ENCODE measurements at places on chromosomes 5 and 9. TPM values are rescaled to one million over a fixed set of nuclear protein-coding genes. Genes with fewer than 3 reads are reported as not detected.

IL13 gene
- 231 TPM for total RNA-seq

GLRX gene
- total RNA-seq, result 13.5 TPM

- DNase-seq, result no peak
Measured at GRCh38 chr9:77946969-77947620, 84.5 kb downstream of the GNAQ start.

HOMER1 gene
- total RNA-seq, result 13.8 TPM

- no peak for DNase-seq
Measured at GRCh38 chr5:178536541-178537466, 53.4 kb downstream of the COL23A1 start.

OR2V1 gene
- total RNA-seq, result not detected

PRDM9 gene
- total RNA-seq, result not detected

DNA sequence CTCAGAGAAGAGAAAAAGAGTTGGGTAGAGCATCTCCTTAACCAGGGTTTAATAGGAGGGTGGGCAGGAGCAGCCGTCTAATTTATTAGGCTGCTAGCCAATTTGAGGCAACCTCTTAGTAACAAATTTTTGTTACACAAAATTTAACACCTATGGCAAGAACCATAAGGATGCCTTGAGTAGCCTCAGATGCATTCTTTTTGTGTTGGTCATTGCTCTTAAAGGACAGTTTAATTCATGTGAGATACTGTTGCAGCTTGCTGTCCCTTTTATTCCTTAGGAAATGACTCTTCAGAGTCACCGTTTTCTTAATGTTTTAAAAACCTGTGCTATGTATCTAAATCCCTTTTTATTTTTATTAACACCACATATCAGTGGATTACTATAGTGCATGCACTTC is 255.1 kb downstream of the MAST4 start:
- DNase-seq, result no peak

- DNase-seq, result no peak
Measured at GRCh38 chr5:6831678-6832671, 118.7 kb downstream of the TENT4A start.

GRCh38 chr5:94709277-94709676 is 90.8 kb downstream of the SLF1 start:
- no peak for DNase-seq

GRCh38 chr5:125274211-125274610 is 527.8 kb upstream of the ZNF608 start:
- no peak for DNase-seq

DNA sequence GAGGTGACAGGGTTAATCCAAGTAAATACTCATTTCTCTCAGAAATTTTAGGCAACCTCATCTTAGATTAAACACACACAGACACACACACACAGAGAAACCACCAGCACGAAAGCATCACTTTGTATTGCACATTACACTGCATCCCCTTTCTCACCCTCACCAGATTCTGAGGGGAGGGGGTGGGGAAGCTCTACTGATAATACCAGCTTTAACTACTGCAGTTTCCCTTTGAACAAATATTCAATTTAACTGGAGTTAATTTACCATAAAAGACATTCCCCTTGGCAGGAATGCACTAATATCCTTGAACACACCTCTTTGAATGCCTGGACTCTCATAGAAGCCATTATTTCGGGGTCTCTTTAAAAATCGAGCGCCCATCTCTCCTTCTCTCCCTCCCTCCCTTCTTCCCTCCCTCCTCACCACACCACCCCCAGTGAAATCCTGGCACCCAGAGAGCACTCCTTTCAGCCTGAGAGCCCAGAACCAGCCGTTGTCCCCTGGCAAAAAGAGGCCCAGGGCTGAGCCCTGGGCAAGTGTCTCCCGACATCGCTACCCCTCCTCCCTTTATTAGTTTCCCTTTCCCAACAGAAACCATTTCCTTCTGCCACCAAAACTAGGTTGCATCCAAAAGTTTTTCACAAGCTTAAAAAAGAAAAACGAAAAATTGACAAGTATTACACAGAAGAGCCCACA is 2.8 kb upstream of the NFIB start:
- no peak for DNase-seq

- no peak for DNase-seq
Measured at GRCh38 chr5:142314606-142315005, 10.2 kb downstream of the SPRY4 start.

FOXD1 gene
- total RNA-seq, result 0.09 TPM

DNA sequence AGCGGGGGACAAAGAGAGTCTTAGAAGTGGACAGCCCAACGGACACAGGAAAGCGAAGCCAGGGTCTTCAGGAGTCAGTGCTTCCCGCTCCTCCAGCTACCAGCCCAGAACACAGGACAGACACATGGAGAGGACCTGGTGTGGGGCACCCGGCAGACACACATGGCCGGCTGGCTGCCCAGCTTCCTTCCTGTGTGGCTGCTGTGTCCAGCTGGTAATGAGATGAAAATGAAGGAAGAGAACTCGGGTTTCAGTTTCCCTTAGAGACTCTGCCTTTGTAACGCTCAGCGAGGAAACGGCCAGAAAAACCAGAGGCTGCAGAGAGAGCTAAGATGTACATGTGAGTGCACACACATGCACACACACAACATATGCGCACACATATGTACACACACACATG is 87.5 kb downstream of the SECISBP2 start:
- no peak for DNase-seq

GRCh38 chr5:1231354-1231905 is 6.2 kb downstream of the SLC6A18 start:
- no peak for DNase-seq

- DNase-seq, result no peak
Measured at GRCh38 chr9:34506623-34507022, 16.2 kb downstream of the ENHO start.

RBM18 gene
- 24.9 TPM for total RNA-seq

- no peak for DNase-seq
Measured at GRCh38 chr5:8829323-8830029, 716.4 kb downstream of the SEMA5A start.

- peak; percentile 95 for DNase-seq
Measured at GRCh38 chr5:72847989-72848473, 31.6 kb downstream of the TNPO1 start.

DNA sequence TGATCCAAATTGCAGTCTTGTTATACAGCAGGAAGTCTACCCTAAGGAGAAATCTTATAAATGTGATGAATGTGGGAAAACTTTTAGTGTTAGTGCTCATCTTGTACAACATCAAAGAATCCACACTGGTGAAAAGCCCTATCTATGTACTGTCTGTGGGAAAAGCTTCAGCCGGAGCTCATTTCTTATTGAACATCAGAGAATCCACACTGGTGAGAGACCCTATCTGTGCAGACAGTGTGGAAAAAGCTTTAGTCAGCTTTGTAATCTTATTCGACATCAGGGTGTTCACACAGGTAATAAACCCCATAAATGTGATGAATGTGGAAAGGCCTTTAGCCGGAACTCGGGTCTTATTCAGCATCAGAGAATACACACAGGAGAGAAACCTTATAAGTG is 10.4 kb downstream of the ZNF189 start:
- no peak for DNase-seq

GRCh38 chr5:35153375-35153932 is 76.8 kb downstream of the PRLR start:
- DNase-seq, result no peak

ICE1 gene
- total RNA-seq, result 35.6 TPM

GRCh38 chr5:122880749-122881148 is 35.3 kb downstream of the SNX24 start:
- no peak for DNase-seq

GRCh38 chr9:130549093-130549735 is 30.2 kb upstream of the FUBP3 start:
- DNase-seq, result no peak

ANKRD33B gene
- 21.7 TPM for total RNA-seq

RNF180 gene
- total RNA-seq, result not detected

SERINC5 gene
- 21.3 TPM for total RNA-seq

NFIB gene
- total RNA-seq, result not detected

SLCO6A1 gene
- not detected for total RNA-seq

- no peak for DNase-seq
Measured at GRCh38 chr5:78771260-78772205, 123.0 kb upstream of the LHFPL2 start.

GRCh38 chr9:135350003-135350315 is 129.6 kb upstream of the PPP1R26 start:
- DNase-seq, result no peak

- no peak for DNase-seq
Measured at GRCh38 chr5:141366016-141366896, 2.3 kb downstream of the PCDHGA5 start.

DNA sequence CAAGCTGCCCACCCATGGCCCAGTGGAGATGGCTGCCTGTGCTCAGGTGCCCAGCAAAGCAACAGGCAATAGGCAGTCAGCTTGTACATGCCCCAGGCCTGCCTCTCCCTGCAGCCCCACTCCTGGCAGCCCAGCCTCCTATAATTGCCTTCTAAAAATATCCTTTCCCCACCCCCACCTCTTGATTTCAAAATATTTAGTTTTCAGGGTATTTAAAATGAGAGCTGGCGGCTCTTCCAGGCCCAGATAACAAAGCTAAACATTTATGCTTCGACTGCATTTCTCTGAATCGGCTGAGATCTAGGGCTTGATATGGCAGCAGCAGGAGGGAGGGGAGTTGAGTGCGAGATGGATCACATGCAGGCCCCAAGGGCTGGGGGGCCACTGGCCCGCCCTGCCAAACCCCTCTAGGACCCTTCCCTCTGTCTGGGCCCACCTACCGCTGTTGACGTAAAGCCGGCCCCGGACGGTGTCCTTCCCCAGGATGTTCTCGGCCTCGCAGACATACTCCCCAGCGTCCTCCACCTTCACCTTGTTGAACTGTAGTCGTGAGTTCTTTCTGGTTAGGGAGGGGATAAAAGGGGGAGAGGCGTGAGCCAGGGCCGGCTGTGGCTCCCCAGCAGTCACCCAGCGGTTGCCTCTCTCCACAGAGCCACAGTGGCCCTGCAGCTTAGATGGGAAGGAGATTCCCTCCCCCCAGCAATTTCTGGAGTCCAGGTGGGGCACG is 85.0 kb downstream of the PSD2 start:
- DNase-seq, result no peak

GRCh38 chr9:107224252-107224651 is 58.8 kb upstream of the RAD23B start:
- no peak for DNase-seq

DNA sequence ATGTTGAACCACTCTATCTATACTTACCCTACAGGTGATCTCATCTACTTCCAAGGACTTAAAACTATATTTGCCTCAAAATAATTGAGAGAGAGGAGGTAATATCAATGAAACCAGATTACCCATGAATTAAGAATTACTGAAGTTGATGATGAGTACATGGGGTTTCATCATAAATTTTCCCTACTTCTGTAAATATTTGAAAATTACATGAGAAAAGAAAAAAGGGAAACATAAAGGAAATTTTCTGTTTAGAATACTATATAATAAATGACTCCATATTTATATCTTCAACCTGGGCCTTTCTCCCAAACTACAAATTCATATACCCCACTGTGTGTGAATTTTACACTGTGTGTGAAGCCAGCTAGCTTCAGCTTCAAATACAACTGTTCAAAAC is 2.6 kb downstream of the TSTD2 start:
- no peak for DNase-seq

IRX1 gene
- total RNA-seq, result not detected

DNA sequence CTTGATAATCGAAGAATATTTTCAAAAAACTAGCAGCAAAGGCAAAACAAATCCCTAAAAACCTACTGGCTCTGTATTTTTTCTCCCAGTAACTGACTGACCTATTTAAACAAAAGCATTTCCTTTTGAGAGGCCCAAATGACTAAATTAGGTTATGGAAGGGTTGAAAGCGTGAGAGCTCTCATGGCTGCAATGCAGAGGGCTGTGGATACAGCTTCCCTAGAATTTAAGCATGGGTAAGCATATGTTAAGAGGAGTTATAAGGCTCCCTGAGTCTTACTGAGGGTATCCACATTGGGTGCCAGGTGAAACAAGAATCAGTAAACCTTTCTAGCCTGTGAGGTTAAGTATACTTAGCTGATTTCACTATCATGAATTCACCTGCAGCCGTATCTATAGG is 32.3 kb downstream of the SHISAL2B start:
- DNase-seq, result no peak

GRCh38 chr5:26691486-26691885 is 346.9 kb downstream of the CDH9 start:
- DNase-seq, result no peak

DNA sequence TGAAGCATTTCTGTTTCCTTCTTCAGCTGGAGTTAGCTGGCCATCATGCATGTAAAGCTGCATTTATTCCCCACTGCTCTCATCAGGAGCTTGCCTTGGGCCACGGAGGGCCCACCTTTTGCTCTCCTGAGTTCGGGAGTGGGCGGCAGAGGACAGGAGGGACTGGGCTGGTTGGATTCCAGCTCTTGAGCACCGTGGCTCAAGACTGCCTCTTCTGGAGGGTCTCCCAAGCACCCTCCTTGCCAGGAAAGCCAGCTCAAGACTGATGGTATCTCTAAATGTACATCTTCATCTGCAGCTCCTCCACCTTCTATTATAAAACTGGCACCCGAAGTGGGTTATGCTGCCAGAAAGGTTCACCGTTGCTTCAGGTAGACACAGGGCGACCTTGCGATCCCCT is 399.6 kb upstream of the IRX1 start:
- DNase-seq, result no peak

DNA sequence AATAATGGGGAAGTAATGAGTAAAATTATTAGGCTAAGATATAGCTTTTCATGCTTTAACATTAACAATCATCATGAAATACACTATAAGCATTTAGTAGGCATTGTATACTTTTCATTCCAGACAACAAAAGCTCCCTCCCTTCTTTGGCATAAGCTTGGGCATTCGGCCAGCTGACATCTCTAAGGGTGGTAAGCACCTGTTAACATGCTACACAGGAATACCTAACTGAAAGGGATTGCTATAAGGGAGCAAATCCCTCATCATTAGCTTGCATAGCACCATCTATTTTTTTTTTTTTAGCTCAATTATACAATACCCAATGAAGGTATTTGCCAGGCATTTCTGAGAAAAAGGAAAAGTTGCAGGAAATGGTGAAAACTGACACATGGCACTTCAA is 16.6 kb downstream of the STRBP start:
- no peak for DNase-seq

GRCh38 chr9:124018730-124019697 is 7.4 kb downstream of the LHX2 start:
- no peak for DNase-seq

DNA sequence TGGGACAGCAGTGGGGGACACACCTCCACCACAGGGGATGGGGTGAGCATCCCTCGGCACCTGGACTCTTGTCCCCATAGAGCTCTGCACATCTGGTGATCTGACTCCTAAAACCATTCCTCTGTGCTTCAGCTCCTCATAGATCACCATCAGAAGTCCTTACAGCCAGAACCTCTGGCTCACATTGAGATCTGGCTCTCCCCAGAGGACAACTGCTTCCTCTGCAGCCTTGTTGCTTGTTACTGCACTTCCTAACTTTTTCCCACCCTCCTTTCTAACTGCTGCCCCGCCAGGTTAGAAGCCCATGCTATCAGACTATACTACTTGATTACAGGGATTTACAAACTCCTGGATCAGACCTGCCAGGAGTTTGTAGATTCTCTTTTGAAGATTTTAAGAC is 64.5 kb downstream of the ARSB start:
- no peak for DNase-seq

GRCh38 chr5:522116-522515 is 2.1 kb downstream of the SLC9A3 start:
- no peak for DNase-seq

All from activated CD4-positive, alpha-beta T cell treated with anti-CD3 and anti-CD28 coated beads, Interleukin-2, amount 10 ng/mL, durations not matched to agents 24 days and 14 days (primary cell).